ENCODE measurements at places on chromosomes 7 and 10.

GRCh38 chr7:138663725-138664710, 37.1 kb downstream of the SVOPL start:
- DNase-seq = no peak

- DNase-seq = no peak
Observed at GRCh38 chr7:152520861-152521302, 85.1 kb upstream of the KMT2C start.

- DNase-seq = no peak
Observed at GRCh38 chr10:51615764-51616298, 83.6 kb downstream of the CSTF2T start.

DNA sequence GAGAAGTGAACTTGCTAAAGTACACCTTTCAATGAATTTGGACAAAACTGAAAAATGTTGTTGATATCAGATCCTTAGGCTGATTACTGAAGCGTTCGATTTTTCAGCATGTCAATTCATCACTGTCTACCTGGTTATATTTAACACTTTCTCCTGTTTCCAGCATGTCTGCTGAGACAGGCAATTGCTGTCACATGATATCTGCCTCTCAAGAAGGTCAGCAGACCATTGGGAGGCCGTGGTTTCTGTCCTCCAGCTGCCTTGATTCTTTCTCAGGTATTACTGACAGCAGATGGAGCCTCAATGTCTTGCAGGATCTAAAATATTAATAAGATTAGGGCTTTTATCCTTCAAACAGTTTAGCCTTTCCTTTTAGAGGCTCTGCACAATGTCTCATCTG, 127.5 kb downstream of the SNX10 start:
- no peak for DNase-seq

DNA sequence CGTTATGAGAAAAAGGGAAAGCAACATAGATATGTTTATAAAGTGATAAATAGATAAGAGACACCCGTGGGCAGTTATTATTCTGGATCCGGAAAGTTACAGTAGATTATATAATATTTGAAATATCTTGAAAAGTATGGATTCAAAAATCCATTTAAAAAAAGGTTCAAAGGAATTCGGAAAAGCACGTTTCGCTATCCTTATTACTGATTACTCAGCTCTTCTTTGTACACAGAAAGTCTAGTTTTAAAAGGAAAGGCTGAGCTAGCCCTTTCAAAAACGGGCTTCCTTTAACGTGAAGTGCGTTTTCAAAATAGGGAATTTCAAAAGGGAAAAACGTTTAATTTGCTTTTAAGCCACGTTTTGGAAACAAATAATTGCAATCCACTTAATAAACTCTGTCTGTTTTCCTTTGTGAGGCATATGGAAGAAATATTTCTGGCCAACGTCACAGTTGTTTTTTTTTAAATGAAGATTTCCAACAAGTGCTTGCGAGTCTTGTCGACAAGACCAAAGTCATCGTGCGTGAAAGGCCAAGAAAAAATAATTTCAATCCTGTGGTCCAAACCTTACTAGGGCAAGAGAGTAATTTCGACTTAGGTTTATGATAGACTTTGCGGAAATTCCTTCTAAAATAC, 2.2 kb upstream of the SKIDA1 start:
- no peak for DNase-seq

DNA sequence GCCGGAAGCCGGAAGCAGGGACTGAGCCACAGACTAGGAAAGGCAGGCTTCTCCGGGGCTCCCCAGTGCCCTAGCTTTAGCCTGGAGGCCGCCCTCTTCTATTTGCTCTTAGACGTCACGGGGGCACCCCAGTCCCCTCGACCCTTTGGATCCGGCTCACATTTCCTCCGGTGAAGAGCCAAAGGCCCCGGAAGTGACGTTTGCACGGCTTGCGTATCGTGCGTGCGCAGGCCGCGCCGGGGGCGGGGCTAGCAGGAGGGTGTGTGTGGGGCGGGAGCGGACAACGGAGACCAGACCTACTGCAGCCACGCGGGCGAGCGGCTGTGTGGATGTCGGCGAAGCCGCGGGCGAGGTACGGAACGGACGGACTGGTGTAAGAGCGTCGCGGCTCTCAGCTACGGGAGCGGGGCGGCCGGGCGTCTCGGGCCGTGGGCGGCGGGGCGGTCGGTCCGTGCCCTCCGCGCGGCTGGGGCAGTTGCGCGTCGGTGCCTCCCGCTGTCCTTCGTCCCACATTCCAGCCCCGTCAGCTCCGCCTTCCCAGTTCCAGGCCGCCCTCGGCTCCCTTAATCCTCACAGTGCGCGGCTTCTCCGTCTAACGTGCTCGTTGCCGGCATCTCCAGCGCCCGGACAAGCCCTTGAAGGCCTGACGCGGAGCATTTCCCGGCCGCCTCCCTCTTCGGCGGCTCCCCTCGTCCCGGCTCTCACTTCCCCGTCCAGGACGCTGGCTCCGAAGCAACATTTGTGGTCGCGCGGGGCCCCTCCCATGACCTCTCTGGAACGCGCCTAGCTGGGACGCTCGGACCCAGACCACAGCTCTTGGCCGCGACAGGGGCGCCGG, 25.8 kb downstream of the KCTD7 start:
- peak; percentile 95 for DNase-seq

GRCh38 chr7:152649220-152649619, 26.7 kb downstream of the XRCC2 start:
- no peak for DNase-seq

DNA sequence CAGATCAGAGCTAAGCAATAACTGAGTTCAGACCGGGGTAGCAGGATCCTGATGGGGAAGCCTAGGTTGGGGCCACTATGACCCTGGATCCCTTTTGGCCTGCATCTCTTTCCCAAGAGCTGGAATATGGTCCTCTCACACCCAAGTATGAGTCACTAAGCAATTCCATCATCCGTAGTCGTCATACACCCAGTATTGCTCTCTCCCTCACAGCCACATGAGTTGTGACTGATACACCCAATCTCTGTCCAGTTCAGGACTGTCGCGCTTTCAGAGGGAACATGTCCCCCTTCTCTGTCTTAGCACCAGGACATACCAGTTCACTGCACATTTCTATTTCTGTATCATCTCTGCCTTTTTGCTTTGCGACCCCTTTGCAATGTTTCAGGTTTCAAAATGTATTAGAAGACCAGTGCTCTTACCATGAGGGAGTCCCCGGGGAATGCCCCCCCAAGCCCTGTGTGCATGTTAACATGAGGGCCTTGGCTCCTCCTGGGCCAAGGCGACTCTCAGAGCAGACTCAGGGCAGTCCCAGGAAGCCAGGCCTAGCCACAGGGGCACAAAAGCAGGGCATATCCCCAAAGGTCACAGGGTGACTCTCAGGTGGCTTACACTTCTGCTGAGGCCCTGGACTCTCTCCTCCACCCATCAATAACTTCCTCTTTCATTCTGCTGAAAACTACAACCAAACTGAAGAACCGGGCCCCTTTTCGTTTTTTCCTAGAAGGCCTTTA, 75.3 kb upstream of the SAMD8 start:
- no peak for DNase-seq

DNA sequence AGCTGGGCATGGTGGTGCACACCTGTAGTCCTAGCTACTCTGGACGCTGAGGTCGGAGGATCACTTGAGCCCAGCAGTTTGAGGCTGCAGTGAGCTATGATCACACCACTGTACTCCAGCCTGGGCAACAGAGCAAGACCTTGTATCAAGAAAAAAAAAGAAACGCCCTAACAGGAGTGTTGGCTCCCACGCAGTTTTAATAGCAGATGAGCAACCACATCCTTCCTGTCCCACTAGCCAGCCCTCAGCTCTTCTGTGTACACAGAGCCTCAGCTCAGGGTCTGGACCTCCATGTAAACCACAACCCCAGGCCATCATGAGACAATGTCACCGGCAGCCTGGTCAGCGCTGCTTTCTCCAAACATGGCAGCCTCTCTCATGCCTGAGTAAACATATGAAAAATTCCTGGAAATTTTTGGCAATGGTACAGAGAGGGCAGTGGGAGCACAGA, 108.2 kb downstream of the PIP4K2A start:
- DNase-seq = peak; percentile 78
